Left cardiac atrium (tissue), 4 donors: ENCODE measurements at places on chromosomes 6 and 20. TPM values are rescaled to one million over a fixed set of nuclear protein-coding genes. Genes with fewer than 3 reads are reported as not detected.

DNA sequence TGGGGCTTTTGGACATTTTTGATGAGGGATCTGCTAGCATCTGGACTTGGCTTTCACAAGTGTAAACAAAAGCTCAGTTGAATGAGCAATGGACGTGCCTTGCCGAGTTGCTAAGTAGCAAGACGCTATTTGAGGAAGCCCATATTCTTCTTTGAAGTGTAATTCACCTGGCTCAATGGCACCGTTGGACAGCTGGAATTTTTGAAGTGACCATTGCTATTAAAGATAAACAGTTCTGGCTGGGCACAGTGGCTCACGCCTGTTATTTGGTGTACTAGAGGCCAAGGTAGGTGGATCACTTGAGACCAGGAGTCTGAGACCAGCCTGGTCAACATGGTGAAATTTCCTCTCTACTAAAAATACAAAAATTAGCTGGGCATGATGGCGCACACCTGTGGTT, 88.8 kb upstream of the SOX4 start:
- DNase-seq = no peak

GRCh38 chr6:2853769-2854395, 12.2 kb upstream of the SERPINB1 start:
- DNase-seq = no peak

- no peak for DNase-seq
These were observed 63.3 kb upstream of the SLC2A12 start for GRCh38 chr6:134115715-134116074.

DNA sequence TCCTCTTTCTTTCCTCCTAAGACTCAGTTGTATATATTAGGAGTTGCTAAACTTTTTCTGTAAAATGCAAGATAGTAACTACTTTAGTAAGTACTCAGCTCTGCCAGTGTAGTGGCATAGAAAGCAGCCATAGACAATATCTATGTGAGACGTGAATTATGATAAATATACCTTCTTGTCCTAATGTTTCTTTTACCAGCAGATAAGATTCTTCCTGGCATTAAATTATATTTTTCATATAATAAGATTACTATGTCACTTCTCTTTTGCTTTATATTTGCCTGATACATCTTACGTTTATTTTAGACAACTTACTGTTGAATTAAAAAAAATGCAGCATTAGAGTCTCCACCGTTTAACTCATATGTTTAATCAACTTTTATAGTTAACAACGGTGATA, 51.7 kb downstream of the HDGFL1 start:
- DNase-seq = no peak

DNA sequence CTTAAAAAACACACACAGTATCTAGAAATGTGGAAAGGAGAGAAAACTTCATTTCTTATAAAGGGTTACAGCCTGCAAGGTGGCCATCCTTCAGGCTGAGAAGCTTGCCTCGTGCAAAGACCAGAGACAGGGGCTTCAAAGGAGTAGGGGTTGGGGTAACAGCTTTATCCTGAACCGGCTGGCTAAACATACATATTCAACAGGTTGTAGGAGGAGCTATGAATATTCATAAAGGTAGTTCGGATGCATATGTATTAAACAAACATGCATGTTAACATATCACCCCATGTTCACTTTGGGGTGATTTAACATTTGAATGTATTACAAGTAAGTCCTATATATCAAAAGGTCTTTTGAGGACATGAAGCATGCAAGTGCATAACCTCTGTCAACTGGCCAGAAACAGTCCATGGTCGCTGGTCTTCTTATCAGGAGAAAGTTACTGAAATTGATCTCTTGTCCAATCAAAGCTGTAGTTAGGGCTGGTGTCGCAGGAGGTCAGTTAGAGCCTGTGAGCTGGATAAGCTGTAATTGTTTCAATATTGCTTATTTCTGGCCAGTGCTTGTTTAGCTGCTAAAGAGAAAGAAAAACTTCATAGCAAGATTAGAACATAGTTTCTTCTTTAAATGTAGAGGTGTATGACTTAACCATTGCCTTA, 2.3 kb upstream of the STMND1 start:
- no peak for DNase-seq

- DNase-seq = no peak
These were observed 67.4 kb downstream of the NHLRC1 start for GRCh38 chr6:18055098-18055497.

GRCh38 chr20:25565578-25566157, 19.7 kb downstream of the NINL start:
- DNase-seq = no peak

- DNase-seq = no peak
These were observed 26.7 kb downstream of the NPEPL1 start for GRCh38 chr20:58719258-58719657.

Gene EPPIN
- not detected for total RNA-seq

GRCh38 chr6:144259986-144260385, 25.1 kb upstream of the UTRN start:
- DNase-seq = no peak

DNA sequence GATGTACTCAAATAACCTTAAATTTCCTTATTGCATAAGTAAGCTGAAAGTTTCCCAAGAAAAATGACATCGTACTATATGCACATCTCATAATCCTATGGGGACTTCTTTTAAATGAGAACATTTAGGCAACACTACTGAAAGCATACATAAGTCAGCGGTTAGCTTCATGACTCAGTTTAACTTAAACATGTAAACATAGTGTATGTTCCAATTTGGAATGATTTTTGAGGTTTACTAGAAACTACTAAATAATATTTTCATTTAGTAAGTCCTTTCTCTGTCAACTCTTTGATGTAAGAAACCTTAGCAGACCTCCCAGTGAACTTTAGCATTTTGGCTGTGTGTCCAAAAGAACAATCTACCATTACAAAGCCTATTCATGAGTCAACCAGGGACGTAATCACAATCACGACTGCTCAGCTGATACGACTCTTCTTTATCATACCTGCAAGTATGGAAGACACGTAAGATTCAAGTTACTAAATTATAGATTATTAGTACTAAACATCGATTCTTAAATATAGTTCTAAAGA, 19.3 kb downstream of the HIVEP2 start:
- no peak for DNase-seq

GRCh38 chr6:17334265-17334664, 53.1 kb downstream of the RBM24 start:
- no peak for DNase-seq

GRCh38 chr6:133893946-133894345, 5.0 kb downstream of the TCF21 start:
- DNase-seq = no peak

DNA sequence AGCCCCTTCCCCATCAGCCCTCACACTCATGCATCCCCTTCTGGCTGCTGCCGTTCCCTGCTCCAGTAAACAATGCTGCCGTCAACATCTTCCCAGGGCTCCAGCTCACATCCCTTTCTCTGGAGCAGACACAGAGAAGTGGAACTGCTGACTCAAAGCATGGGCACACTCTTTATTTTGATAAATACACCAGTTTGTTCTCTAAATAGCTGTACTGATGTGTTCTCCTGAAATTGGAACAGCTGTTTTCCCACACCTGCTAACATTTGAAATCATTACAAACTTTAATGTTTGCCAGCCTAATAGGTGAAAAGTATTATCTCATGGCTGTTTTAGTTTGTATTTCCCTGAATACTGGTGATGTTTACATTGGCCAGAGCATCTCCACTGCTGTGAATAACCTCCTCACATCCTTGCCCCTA, 102.1 kb upstream of the NXT1 start:
- no peak for DNase-seq

Gene ZGPAT
- total RNA-seq = 16.4 TPM

DNA sequence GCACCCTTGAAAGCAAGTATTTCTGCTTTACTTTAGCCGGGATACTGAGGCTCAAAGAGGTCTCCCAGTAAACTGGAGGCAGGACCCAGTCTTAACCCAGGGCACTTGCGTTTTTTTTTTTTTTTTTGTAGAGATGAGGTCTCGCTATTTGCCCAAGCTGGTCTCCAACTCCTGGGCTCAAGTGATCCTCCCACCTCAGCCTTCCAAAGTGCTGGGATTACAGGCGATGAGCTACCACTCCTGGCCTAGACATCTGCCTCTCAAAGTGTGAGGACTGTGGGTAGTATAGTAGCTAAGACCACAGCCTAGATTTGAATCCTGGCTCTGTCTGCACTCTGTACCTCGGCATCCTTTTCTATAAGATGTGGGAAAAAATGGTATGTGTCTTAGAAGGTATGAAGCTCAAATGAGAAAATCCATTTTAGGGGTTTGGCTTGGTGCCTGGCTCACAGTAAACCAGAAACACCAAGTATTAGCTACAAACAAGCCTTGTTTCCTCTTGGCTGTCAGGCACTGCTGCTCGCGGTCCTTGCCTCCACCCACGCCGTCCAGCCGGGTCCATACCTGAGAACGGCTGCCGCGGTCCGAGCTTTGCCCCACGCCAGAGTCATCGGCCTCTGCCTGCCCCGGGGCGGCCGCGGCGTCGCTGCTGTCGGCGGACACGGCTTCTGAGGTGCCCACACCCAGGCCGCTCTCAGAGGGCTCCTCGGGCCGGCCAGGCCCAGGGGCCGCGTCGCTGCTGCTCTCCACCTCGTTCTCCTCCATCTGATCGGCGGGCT, 1.2 kb downstream of the ZNF335 start:
- no peak for DNase-seq

Gene GPLD1
- 1.2 TPM for total RNA-seq

Gene SCRT2
- total RNA-seq = not detected

Gene PGM3
- total RNA-seq = 18.4 TPM

Gene STMND1
- total RNA-seq = not detected

GRCh38 chr6:31711233-31711632, 3.9 kb upstream of the LY6G6D start:
- no peak for DNase-seq

DNA sequence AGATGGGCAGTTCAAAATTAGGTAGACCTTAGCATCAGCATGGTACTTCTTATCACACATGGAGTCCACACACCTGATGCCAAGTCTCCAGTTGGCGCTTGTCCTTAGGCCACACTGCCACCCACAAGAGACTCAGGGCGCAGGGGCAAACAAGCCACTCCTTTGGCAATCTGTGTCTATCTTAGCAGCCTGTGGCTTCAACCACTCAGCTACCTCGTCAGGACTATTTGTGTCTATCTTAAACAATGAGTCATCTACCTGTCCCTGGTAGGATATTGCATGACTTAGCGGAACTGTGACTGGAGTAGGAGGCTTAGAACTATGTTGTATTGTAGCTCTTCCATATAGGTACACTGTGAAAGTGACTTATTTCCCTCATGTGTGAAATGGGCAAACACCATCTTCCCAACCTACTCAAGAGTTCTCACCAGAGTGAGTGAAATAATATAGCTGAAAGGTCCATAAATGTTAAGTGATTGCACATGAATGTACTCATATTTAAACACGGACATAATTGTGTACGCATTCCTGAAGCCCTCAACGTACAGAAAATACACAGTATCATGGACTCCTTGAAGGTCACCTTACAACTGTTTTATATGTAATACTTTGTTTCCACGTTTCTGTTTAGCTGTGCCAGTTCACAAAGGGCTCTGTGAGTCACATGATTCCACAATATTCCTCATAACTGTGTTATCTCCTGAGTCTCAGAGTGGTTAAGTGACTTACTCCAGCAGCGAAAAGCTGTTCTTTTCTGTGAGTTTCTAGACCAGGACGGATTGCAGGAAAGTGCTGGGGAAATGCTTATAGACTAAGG, 1.6 kb downstream of the TRIM27 start:
- DNase-seq = no peak

GRCh38 chr20:3777381-3777715, 3.9 kb downstream of the SPEF1 start:
- no peak for DNase-seq

GRCh38 chr6:143322386-143322785, 128.1 kb downstream of the ADAT2 start:
- no peak for DNase-seq

DNA sequence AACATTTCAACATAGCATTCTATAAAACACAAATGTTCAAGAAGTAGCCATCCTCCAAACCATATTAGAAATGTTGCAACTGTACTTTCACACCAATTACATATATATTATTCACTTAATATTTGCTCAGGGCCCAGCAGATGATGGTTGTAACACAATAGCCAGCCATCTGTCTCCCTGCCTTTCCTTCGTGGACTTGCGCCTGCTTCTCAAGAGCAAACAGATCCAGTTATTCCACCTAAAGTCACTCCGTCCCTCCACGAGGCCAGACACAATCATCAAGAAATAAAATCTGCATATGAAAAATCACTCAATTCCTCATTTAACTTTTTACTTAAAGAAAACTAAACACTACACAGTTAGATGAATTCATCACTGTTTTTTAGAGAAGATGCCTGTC, 160.4 kb downstream of the RALGAPA2 start:
- DNase-seq = no peak

Gene EIF6
- 40.1 TPM for total RNA-seq

Gene PHF3
- total RNA-seq = 30.8 TPM

Gene MYB
- not detected for total RNA-seq

- no peak for DNase-seq
These were observed 154.0 kb downstream of the KIF16B start for GRCh38 chr20:16419138-16419715.

GRCh38 chr6:152879681-152880080, 103.2 kb downstream of the FBXO5 start:
- no peak for DNase-seq

- no peak for DNase-seq
These were observed 46.6 kb downstream of the OR2B6 start for GRCh38 chr6:28003661-28004060.

DNA sequence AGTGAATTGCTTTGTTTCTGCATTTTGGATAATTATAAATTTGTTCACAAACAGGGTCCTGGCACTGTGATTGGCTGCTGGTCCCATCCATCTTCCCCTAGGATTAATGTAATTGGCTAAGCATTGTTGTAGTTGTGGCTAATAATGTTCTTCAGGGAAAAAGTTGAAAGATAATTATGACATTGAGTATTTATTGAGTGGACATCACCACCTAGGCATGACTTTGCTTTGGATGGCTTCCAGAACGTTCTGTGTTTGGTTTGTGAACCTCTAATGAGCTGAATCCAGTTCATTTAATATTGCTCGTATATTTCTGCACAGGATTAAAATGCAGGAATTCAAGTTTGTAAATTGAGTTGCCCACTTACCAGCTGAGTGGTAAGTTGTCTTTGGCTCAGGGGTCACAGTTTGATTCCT, 55.1 kb downstream of the ARID1B start:
- DNase-seq = no peak

- no peak for DNase-seq
These were observed 99.5 kb upstream of the SIRPG start for GRCh38 chr20:1757072-1757471.

Gene ZNF76
- total RNA-seq = 26.4 TPM

DNA sequence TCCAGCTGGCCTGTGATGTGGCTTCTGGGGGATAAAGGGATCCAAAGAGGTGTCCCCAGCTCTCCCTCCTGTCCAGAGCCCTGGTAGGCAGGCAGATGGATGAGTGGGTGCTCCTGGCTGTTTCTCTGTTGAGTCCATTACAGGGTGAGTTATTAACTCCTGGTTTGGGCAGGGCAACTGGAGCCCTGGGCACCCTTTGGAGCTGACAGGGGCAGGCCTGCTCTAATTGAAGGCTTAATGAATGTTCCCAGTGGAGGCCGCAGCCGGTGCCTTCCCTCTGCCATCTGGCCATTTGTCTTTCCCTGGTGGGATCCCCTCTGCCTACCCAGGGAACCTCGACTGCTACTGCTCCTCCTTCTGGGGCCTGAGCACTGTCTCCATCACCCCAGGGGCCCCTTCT, 44.7 kb upstream of the MLN start:
- no peak for DNase-seq
